ENCODE measurements at places on chromosomes 11 and 22.

DNA sequence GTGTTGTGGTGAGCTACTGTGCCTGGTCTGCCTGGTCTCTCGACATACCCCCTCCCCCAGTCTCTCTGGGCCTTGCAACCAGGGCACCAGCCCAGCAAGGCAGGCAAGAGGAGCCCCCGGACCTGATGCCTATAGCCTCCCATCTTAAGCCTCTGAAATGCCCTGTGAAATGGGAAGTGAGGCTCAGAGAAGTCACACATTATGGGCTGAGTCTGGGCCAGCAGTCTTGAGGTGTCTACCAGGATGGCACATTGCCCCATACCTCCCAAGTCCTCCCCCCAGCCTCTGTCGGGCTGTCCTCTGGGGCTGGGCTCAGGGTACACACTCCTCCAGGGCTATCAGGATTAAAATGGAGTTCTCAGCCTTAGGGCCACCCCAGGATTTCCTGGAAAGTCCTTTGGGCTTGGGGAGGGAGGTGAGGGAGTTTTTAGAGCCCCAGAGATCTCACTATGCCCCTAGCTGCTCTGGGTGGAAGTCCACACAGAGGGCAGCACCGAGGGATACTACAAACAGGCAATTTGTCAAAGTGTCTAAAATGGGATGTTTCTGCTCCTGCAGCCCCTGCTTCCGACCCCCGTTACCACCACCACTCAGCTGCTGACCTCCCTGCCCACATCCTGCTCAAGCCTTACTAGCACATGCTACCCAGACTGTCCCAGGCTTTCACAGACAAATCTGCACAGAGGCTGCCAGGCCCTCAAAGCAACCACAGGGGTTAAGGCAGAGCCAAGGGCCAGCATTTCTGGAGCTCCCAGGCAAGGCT is 3.1 kb upstream of the SH3BP1 start:
- DNase-seq = no peak

- DNase-seq = no peak
Observed at GRCh38 chr22:35631597-35631996, 14.5 kb upstream of the MB start.

GRCh38 chr22:19176175-19176643 is 2.3 kb downstream of the SLC25A1 start:
- no peak for DNase-seq

DNA sequence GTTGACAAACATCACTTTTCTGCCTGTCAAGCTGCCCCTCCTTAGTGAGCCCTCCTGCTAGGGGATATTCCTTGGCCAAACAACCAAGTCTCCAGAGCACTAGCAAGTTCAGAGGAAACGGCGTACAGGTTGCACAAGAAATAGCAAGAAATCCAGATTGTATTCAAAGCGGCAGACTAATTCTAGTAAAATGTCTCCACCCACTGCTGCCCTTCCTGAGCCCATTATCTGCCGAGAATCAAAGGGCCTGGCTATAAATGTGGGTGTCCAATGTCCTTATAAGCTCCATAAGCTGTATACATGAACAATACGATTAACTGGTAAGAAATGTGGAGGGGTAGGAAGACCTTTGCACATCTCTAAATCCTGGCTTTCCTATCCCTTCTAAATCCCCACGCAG is 44.0 kb upstream of the AKIP1 start:
- DNase-seq = no peak

GRCh38 chr22:45600790-45601730 is 70.6 kb upstream of the ATXN10 start:
- DNase-seq = no peak
